ENCODE measurements at places on chromosomes 16 and 17.

GRCh38 chr16:4692460-4693295 is 684 bp upstream of the NUDT16L1 start:
- DNase-seq = peak; percentile 31

DNA sequence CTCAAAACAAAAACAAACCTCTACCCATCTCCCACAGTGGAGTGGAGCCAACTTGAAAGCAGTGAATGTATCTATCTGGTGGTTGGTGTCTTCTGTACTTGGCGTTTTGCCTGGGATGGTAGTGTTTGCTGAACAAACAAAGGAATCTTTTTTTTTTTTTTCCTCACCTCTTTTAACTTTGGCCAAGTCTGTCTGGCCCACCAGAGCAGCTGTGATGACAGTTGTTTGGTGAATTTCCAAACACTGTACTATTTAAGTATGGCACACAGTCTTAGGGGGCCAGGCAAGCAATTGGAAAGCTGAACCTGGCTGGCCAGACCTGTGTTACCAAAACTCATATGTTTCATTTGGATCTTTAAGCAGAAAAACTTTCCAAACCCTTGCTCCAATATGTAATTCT is 101.8 kb upstream of the CDH13 start:
- DNase-seq = no peak

DNA sequence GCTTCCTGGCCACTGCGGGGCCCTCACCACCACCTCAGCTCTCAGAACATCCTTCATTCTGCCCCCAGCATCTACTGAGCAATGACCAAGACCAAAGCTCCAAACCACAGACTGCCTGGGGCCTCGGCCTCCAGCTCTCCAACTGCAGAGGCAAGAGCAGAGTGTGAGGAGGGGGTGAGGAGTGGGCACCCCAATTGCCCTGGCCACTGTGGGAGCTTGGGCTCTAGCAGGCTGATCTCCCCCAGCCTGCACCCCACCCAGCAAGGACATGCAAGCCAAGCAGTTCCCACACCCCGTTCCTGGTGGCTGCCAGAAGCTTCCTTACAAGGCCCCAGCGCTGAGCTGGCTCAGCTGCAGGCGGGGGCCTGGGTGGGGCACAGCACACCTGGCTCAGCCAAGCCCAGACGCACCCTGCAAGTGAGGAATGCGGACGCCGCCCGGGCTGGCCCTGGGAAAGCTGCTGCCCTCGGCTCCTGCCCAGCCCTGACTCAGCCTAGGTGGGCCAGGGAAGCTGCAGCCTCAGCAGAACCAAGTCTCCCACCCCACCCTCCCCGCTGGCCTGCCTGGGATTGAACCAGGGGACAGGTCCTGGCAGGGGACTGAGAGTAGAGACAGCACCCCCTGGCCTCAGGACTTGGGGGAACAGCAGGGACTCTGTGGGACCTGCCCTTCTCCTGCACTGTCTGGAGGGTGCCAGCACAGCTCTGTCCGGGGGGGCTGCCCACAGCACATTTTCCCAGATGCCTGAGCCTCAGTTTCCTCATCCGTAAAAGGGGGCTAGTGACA is 29.7 kb upstream of the KRT17 start:
- no peak for DNase-seq

DNA sequence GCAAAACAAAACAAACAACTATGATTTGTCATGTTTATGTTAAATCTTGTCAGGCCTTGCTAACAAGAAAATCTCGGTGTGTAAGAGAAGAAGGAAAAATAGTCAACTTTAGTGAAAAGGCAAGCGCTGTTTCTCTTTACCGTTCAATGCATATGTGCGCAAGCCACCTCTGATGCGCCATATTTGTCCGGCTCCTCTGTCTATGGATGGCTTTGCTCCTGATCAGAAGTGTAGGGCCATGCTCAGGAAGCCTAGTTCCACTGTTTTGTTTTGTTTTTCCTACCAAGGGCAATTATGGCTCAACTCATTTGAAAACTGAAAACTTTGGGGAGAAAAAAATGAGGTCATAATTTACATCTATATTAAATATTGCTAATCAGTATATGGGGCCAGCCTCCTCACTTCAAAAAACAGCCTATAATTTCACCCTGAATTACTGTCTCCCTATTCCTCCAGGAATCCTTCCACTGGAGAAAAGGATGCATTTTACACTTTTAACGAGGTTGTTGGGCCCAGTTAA is 4.5 kb downstream of the MAF start:
- no peak for DNase-seq

DNA sequence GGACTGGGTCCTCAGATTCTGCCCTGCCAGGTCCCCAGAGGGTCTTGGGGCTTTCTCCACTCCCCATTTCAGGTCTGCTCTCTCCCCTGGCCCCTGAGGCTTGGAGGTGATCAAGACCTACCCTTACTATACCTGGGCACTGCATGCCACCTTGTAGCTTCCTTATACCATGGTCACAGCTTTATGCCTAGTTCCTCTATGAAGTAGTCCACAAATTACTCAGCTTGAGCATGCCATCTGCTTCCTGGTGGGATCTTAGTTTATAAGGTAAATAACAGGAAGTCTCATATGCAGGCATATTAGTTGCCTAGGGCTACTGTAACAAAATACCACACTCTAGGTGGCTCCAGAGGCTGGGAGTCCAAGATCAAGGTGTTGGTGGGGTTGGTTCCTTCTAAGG is 11.0 kb upstream of the PMFBP1 start:
- no peak for DNase-seq

GRCh38 chr17:70095455-70095854 is 20.4 kb downstream of the KCNJ16 start:
- DNase-seq = no peak

GRCh38 chr16:87535855-87536794 is 43.3 kb upstream of the ZCCHC14 start:
- DNase-seq = no peak

GRCh38 chr16:65489531-65490023 is 367.7 kb upstream of the CDH11 start:
- no peak for DNase-seq

DNA sequence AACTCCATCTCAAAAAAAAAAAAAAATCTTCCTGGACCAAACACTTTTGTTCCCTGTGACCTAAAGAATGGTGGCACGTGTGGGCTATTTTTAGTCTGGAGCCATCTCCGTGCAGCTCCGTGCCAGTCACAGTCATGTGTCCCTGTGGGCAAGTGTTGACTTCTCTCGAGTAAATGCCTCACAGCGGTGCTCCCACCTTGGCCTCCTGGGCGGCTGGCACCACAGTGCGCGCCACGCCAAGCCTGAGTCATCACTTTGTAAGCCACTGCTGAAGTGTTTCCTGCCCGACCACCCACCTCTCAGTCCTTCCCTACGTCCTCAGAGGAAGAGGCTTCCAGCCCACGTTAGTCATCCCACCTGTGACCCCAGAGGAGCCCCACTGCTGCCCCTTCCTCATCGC is 10.9 kb upstream of the HEXD start:
- no peak for DNase-seq

DNA sequence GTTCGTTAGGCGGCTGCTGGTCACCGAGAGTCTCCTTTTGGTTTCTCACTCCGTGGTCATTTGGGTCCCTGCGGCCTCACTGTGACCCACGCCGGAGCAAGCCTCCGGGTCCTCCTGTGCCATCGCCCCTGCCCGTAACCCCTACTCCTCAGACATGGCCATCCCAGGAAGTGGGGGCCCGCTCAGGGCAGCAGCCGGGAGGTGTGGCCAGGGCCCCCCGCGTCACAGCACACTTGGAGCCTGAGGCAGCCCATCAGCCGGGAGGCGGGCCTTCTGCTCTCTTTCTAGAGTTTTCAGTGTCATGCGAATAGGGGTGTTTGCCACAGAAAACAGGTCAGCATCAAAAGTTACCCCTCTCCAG is 7.9 kb upstream of the WFIKKN1 start:
- no peak for DNase-seq

DNA sequence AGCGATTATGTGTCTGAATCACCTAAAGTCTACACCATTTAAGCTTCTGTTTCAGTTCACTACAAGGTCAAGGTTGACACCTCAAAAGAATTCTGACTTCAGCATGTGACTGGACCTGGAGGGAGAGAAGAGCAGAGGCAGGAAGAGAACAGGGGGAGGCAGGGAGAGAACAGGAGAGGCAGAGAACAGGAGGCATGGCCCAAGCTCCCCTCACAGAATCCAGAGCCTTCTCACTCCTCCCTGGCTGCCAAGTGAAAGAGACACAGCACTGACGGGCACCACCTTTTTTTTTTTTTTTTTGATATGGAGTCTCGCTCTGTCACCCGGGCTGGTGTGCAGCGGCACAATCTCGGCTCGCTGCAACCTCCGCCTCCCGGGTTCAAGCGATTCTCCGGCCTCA is 11.4 kb downstream of the GGA2 start:
- DNase-seq = no peak

GRCh38 chr16:3637371-3637923 is 17.0 kb upstream of the DNASE1 start:
- peak; percentile 67 for DNase-seq

- DNase-seq = no peak
These were observed 4.2 kb downstream of the SEPTIN12 start for GRCh38 chr16:4783951-4784336.

DNA sequence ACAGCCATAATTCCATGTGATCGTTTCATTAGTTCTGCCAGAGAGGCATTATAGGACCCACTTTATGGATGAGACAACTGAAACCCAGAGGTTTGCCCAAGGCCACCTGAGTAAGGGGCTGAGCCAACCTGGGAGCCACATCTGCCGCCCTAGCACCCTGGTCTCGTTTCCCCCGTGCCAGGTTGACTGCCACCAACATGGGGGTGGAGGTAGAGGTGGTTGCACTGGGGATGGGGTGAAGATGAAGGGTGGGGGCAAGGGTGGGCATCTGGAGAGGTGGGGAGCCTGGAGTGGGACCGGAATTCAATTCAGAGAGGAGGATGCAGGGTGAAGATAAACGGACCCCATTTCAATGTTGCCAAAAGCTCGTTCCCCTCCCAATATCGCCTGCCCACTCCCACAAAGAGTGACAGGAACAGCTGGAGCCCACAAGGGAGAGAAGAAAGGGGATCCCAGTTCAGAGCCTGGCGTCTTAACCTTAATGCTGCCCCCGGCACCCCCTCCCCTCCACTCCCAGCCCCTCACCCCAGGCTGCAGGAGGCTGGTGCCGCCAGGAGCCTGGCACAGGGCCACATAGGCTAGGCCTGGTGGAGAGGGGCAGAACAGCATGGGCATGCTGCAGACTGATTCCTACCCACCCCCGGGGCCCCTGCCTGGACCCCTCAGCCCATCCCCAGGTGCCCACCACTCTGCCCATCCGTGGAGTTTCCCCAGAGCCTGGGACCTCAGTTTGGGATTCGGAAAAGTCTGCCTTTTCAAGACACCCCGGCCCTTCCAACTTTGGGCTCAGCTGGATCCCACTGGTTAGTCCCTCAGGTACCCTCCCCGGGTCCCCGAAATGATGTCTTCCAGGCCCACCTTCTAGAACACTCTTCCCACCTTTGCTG is 29.6 kb downstream of the NGFR start:
- no peak for DNase-seq

GRCh38 chr17:59760160-59760559 is 52.7 kb downstream of the VMP1 start:
- no peak for DNase-seq

GRCh38 chr17:3959921-3960601 is 4.2 kb downstream of the ATP2A3 start:
- DNase-seq = no peak

DNA sequence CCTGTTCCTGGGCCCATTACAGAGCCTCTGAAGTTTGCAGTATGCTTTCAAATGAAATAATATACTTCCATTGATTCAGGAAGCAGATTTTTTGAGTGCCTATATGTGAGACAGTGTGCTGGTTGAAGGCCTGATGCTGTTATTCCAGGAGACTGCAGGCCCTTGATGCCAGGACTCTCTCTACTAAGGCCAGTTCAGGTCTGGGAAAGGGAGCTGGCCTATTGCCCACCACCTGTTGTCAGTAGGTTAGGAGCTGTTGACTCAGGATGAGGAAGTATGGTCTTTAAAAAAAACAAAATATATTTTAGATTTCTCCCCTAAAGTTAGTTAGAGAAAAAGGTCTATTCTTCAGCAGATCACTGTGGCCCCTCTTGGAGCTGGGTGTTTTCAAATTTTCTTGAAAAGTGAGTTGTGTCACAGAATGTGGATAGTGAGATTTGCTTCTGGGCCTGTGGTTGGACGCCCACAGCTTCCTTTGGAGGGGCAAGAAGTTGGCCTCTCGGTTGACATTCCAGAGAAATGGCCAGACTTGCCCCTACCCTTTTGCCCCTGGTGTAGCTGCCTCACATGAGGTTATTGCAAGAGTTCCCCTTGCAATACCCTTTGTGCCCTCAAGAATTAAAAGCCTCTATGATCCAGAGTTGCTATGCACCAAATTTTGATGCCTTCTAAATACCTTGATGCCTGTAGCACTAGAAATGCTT is 7.9 kb downstream of the ESRP2 start:
- no peak for DNase-seq

DNA sequence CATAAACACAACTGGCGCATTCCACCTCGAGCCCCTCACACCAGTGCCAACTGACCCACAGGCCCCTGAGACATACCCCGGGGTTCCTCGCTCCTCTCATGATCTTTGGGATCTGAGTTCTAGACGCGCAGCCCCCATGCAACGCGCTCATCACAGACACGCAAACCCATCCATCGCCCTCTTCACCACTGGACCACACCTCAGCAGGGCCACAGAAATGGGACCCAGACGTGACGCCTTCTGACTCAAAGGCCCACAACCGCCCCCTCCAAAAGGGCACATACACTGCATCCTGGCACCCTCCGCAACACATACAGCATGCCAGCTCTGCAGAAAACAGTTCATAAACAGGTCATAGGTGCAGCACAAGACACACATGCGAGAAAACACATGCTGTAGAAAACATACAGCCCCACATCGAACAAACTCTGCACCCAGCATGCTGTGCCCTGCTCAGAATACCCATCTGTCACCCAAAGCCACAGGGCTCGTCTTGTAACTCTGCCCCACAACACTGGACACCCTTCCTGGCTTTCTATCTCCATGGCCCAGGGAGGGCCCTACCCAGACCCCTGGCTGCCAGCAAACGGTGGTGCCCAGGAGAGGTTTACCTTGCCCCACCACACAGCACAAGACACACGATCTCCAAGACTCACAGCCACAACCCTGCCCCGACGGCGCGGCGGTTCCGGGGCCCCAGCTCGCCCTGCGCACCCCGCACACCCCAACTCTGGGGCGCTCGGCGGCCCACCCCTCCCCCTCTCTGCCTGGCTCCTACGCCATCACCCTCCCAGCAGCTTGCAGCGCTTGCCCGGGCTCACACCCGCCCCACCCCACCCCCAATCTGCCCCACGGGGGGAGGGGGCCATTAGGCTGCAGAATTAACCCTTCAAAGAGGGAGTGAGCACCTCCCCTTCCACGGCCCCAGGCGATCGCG is 887 bp downstream of the ZBTB4 start:
- DNase-seq = peak; percentile 84

- no peak for DNase-seq
These were observed 985.7 kb downstream of the CDH8 start for GRCh38 chr16:61050547-61050946.

DNA sequence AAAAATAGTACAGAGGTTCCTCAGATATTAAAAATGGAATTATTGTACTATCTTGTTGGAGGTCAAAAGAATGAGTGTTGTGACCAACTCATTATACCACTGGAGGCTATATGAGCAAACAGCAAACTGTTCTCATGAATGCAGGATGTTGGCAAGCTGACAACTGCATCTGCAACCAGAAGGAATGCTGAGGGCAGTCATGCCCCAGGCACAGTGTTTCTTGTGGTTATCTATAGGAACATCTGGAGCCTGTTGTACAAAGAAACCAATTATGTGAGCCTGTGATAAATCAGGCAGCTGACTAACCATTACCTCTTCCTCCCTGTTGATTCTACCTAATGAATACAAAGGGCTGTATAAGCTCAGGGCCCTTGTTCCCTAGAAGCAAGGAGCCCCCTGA is 2057.1 kb downstream of the TP53TG3F start:
- no peak for DNase-seq

- DNase-seq = peak; percentile 63
These were observed 668 bp downstream of the JUP start for GRCh38 chr17:41785859-41786226.

Measured in hematopoietic multipotent progenitor cell treated with erythropoietin and hydrocortisone succinate and interleukin-3 and kit ligand, for 6 days (in vitro differentiated cells).